ENCODE measurements at places on chromosomes 6 and 20. TPM values are rescaled to one million over a fixed set of nuclear protein-coding genes. Genes with fewer than 3 reads are reported as not detected.

Gene SLC52A3
- 8.7 TPM for total RNA-seq

- no peak for DNase-seq
- no peaks in the 10 kb centered on the region for H3K27me3 ChIP-seq
- H3K36me3 ChIP-seq, result no peaks in the 10 kb centered on the region
- no peaks in the 10 kb centered on the region for H3K4me1 ChIP-seq
- no peak overlapping the region for H3K4me3 ChIP-seq
These were observed 17.1 kb upstream of the CALHM6 start for GRCh38 chr6:116444092-116444491.

Gene ABRACL
- 6.2 TPM for total RNA-seq

DNA sequence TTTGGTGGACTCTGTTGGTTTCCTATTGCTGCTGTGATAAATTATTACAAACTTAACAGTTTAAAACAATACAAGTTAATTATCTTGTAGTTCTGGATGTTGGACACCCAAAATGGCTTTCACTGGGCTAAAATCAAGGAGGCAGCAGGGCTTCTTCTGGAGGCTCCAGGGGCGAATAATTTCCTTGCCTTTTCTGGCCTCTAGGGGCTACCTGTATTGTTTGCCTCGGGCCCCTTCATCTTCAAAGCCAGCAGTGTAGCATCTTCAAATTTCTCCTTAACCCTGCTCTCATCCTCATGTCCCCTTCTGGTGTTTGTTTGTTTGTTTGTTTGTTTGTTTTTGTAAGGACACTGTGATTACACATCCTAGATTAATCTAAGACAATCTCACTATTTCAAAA lies 60.5 kb upstream of the ANKEF1 start:
- no peaks in the 10 kb centered on the region for H3K36me3 ChIP-seq
- no peak overlapping the region for H3K4me3 ChIP-seq
- no peaks in the 10 kb centered on the region for H3K27me3 ChIP-seq
- no peak overlapping the region for H3K27ac ChIP-seq
- H3K4me1 ChIP-seq, result no peaks in the 10 kb centered on the region

DNA sequence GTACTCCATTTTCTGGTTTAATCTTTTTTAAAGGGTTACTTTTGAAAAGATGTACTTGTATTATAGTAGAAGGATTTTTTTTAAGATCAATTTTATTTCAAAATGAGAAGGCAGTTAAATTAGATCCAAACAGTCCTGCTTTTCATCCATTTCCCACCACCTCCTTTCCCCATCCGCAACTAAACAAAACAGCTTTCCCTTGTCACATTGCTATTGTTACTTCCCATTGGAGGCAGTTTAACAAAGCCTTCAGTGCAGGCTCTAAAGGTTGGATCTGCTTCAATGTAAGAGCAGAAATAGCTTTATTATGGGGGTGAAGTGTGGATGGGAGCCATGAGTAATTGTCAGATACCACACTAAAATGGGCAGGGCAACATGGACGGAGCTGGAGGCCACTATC lies 65.7 kb downstream of the LRRC1 start:
- no peak for DNase-seq
- H3K36me3 ChIP-seq, result no peaks in the 10 kb centered on the region
- H3K27me3 ChIP-seq, result no peaks in the 10 kb centered on the region
- H3K4me3 ChIP-seq, result no peak overlapping the region
- no peaks in the 10 kb centered on the region for H3K4me1 ChIP-seq

- peak overlapping the region; percentile 7 for H3K4me3 ChIP-seq
- H3K4me1 ChIP-seq, result no peaks in the 10 kb centered on the region
- no peaks in the 10 kb centered on the region for H3K27me3 ChIP-seq
- H3K27ac ChIP-seq, result peak overlapping the region; percentile 43
- DNase-seq, result peak; percentile 22
These were observed 289.4 kb upstream of the STXBP5 start for GRCh38 chr6:146914489-146915483.

GRCh38 chr6:10800810-10801209 lies 37.5 kb downstream of the MAK start:
- H3K27me3 ChIP-seq, result no peaks in the 10 kb centered on the region
- H3K27ac ChIP-seq, result no peak overlapping the region
- H3K4me1 ChIP-seq, result no peaks in the 10 kb centered on the region
- no peak overlapping the region for H3K4me3 ChIP-seq
- no peak for DNase-seq

Gene RAET1E
- 0.55 TPM for total RNA-seq

DNA sequence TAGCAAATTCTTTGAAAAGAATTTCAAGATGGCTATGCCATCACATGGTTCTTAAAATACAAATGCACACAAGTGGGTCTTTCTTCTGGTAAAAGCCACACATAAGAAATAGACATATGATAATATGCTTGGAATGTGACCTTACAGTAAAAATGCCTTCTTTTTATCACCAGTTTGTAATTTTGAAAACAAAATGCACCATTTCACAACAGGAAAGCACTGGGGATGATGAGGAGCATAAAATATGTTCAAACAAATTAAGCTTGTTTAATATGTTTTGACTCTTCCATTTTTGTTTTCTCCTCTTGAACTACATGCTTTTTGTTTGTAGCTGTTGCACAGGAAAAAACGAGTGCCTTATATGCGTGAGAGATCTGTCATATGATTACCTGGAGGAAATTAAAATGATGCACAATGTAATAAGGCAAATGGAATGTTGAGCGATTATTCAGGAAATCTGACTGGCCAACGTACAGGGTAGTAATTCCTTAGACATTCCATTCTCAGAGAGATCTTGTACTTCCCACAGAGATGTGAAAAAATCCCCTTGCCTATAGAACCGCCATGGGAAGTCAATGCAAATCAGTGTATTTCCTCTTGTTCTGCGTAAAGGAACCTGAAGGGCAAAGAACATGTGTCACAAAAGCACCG lies 911.6 kb downstream of the TFAP2A start:
- no peaks in the 10 kb centered on the region for H3K27me3 ChIP-seq
- no peaks in the 10 kb centered on the region for H3K4me1 ChIP-seq
- no peak for DNase-seq
- no peak overlapping the region for H3K27ac ChIP-seq

Gene TMEM74B
- not detected for total RNA-seq

Gene CRISP1
- not detected for total RNA-seq

- H3K27ac ChIP-seq, result no peak overlapping the region
- H3K27me3 ChIP-seq, result no peaks in the 10 kb centered on the region
- H3K4me3 ChIP-seq, result no peak overlapping the region
- H3K4me1 ChIP-seq, result no peaks in the 10 kb centered on the region
- H3K36me3 ChIP-seq, result no peaks in the 10 kb centered on the region
- no peak for DNase-seq
These were observed 29.4 kb downstream of the KIF13A start for GRCh38 chr6:17957904-17958620.

Data from uterus (tissue), 4 donors.